ENCODE measurements at places on chromosomes 6 and 20.
A peak's percentile ranks its signal among the peaks of the same experiment; 100 is the strongest.

DNA sequence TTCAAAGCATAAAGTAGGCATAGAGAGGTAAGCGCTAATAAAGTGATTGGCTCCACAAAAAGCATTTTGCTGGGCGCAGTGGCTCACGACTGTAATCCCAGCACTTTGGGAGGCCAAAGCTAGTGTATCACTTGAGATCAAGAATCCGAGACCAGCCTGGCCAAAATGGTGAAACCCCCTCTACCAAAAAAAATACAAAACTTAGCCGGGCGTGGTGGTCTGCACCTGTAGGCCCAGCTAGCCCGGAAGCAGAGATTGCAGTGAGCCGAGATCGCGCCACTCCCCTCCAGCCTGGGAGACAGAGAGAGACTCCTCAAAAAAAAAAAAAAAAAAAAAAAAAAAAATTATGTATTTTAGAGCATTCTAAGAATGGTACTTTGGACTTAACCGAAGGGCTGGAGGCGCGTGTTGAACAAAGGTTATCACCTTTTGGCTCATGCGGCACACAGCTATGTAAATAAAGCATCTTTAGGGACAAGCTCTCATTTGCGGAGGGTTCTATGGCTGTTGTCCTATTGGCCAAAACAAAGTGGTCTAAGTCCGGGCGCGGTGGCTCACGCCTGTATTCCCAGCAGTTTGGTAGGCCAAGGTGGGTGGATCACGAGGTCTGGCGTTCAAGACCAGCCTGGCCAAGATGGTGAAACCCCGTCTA lies 17.4 kb downstream of the HFE start:
- DNase-seq = peak; percentile 78

DNA sequence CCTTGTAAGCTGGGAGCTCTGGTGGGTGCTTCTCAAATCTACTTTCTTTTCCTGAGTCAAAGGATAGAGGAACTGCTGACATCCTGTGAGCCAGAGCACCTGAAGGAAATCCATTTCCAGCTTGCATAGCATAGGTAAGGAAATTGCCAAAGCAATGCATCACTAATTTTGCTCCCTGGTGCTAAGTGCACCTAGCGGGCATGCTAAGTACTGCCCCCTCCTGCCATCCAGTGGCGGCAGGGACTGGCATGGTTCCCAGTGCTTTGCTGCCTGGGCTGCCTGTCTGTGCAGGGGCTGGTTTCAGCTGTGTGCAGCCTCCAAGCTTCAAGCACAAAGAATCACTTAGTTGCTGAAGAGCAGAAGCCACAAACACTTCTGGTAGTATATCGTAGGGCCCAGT lies 63.9 kb downstream of the FARS2 start:
- DNase-seq = peak; percentile 6

DNA sequence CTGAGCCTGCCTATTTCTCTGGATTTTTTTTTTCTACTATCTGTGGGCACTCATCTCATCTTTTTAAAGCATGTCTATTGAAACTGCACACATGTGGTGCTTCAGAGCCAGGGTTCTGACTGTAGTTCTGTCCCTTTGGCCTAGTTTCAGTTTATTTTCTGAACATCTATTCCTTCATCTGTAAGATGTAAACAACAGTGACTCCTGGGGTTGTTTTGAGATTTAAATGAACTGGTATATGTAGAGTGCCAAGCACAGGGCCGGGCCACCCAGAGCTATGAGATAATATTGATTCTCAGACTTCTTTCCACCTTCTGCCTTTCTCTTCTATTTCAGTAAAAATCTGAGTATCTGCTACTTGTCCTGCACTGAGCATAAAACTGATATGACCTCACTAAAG lies 185.1 kb downstream of the CARMIL1 start:
- no peak for DNase-seq

DNA sequence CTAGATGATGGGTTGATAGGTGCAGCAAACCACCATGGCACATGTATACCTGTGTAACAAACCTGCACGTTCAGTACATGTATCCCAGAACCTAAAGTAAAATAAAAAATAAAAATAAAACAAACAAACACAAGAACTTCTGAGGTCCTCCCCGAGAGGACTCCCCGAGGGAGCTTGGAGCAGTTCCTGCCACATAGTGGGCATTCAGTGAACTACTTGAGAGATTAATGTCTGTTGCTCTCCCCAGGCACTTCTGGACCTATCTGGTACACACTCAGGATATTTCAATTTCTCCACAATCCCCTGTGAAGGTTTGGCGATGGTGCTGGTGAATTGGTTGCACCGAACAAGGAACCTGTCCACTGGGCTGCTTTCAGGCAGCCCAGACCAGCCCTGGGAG lies 311.2 kb downstream of the ESR1 start:
- peak; percentile 8 for DNase-seq

DNA sequence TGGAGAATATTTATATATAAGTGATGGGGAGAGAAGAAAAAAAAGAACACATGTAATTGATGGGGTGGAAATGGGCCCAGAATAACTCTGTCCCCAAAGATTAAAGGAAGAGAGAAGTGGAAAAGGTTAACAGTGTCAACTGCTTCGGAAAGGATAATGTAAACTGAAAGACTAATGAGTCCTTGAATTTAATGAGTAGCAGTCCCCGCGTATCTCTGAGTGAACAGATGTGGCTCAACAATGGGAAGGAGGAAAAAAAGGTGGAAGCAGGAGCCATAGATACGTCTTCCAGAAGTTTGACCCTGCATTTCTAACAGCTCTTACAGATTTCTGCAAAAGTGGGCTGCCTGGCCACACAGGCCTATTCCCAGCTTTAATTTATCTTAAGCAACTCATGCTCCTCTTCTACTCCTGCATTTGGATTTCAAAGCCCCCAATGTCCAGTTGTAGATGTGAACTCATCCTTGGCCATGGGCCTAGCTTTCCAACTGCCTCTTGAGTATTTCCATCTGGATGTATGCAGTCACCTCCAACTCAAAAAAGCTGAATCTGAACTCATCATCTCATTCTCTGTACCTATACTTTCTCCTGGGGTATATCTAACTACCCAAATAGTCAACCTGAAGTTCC lies 61.3 kb downstream of the DST start:
- no peak for DNase-seq

- DNase-seq = no peak
These were observed 503.7 kb upstream of the SULF2 start for GRCh38 chr20:48288930-48289507.

- DNase-seq = peak; percentile 98
These were observed 220.9 kb upstream of the MYLIP start for GRCh38 chr6:15907914-15908518.

DNA sequence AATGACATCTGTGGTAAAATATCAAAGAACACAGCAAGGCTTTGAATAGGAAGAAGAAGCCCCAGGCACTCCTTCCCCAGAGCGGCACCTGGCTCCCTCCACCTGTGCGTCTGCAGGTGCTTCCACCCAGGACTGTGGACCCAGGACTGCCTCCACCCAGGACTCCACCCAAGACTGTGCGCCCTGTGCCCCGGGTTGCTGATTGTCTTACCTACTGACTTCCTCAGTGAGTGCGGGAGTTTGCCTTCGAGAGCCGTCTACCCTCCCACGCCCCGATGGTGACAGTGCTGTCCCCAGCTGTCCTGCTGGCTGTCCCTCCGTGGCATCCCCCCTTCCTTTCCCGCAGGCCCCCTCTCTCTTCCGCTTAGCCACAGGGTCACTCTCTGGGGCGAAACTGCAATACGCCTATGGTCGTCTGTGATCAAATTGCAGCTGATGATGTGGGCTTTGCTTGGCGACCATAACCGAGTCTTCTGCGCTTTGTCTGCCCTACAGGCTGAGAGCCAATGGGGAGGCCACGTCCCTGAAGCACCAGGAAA lies 52.1 kb downstream of the IRF4 start:
- no peak for DNase-seq

GRCh38 chr20:25292176-25292891 lies 44.4 kb downstream of the PYGB start:
- no peak for DNase-seq

DNA sequence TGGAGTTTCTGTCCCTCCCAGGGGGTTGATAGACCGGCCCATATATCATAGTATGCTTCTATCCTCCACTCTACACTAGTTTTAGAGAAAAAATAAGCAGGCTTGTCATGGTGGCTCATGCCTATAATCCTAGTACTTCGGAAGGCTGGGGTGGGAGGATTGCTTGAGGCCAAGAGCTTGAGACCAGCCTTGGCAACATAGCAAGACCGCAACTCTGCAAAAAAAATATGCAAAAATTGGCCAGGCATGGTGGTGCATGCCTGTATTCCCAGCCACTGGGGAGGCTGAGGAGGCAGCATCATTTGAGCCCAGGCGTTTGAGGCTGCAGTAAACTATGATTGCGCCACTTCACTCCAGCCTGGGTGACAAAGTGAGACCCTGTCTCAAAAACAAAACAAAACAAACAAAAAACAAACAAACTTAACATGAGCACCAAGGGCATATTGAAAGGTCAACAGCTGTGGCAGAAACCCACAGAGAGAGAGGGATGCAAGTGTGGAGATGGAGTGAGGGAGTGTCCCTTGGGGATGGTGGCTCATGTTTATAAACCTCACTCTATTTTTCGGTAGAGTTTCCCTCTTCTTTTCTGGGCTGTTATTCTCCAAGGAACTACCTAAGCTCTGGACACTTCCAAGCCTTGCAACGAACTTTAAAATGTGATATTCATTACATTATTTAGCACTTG lies 24.1 kb downstream of the SLC24A3 start:
- DNase-seq = no peak

- DNase-seq = peak; percentile 98
These were observed 21.8 kb downstream of the FAM209B start for GRCh38 chr20:56554869-56555268.

GRCh38 chr6:43716099-43716498 lies 28.5 kb upstream of the MRPS18A start:
- no peak for DNase-seq

GRCh38 chr20:8156235-8157079 lies 24.4 kb downstream of the PLCB1 start:
- peak; percentile 96 for DNase-seq

DNA sequence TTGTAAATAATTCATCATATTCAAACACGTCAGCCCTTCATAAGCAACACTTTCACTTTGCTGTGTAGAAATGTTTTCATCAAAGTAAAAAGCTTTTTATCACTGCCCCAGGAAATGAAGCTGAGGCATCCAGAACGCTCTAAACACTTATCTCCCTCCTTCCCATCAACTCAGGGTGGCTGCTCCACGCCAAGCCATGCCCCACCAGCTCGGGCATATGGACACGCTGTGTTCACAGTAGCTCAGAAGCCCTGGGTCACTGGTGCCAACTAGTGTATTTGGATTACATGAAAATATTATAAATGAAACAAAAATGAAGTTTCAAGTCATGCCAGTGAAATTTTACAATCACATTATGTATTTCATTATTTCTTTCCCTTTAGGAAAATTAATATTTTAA lies 10.3 kb downstream of the PDE10A start:
- no peak for DNase-seq

GRCh38 chr20:63737945-63738686 lies 1.5 kb upstream of the SLC2A4RG start:
- peak; percentile 72 for DNase-seq

DNA sequence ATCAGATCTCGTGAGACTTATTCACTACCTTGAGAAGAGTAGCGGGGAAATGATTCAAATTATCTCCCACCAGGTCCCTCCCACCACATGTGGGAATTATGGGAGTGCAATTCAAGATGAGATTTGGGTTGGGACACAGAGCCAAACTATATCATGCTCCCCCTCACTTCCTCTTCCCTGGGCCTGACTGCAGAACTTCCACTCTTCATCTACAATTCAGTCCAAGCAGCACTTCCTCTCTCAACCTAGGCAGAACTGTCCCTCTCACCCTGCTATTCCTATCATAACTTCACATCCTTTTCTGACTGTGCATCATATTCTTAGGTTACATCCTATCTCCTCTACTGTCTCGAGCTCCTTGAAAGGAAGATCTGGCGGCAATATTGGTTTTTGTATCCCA lies 184.0 kb upstream of the HDDC2 start:
- no peak for DNase-seq

GRCh38 chr20:2538931-2539720 lies 2.8 kb downstream of the TMC2 start:
- DNase-seq = no peak

DNA sequence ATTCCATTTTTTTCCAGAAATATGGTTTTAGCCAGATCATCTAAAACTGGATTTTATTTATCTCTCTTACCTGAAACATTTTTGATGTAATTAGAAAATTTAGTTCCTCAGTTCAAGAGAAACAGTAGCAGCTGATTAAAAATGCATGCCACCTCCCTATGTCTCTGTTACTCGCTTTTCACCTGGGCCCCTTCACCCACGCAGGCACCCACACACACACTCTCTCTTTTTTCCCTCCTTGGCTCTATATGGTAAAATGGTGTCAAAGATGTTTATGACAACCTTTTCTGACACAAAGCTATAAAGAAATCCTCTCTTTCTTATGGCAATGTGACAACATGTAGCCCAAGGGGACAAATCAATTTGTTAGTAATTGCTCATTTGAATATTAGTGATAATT lies 5.8 kb upstream of the SGK1 start:
- no peak for DNase-seq

DNA sequence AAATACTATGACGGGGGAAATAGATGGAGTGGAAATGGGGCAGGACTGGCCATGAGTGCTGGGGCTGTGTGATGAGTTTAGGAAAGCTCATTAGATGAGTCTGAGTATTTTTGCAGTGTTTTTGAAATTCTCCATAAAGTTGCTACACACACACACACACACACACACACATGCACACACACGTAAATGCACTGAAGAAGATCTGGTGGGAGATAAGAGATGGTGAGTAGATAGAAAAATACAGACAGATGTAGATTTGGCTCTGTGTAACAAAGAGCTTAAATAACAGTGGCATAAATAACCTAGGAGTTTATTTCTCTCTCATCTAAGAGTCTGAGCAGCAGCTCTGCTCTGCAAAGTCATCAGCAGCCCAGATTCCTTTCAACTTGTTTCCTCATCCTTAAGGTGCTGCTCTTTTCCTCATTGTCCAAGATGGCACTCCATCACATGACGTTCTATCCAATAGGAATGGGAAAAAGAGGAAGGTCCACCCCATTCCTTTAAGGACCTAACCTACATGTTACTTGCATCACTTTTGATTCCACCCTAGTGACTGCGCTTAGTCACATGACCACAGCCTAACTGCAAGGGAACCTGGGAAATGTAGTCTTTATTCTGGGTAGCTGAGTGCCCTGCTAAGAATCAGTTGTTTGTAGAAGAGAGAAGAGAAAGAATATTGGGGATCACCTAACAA lies 76.4 kb downstream of the EYA2 start:
- DNase-seq = peak; percentile 80

GRCh38 chr20:61949363-61949713 lies 116.3 kb downstream of the TAF4 start:
- DNase-seq = no peak

All from DMS53 (cell line).